ENCODE measurements at places on chromosomes 16 and 17.

GRCh38 chr17:82468692-82469091 is 10.2 kb downstream of the NARF start:
- no peak for DNase-seq

- no peak for DNase-seq
Observed at GRCh38 chr17:61477204-61477834, 25.1 kb downstream of the TBX4 start.

GRCh38 chr17:82536512-82537201 is 17.1 kb downstream of the FOXK2 start:
- no peak for DNase-seq

GRCh38 chr16:333406-334094 is 19.0 kb downstream of the AXIN1 start:
- no peak for DNase-seq

- DNase-seq: no peak
Observed at GRCh38 chr16:4673387-4674046, 19.8 kb upstream of the NUDT16L1 start.

- no peak for DNase-seq
Observed at GRCh38 chr17:15649861-15650421, 30.4 kb upstream of the FBXW10B start.

- no peak for DNase-seq
Observed at GRCh38 chr16:56408379-56409098, 16.8 kb downstream of the AMFR start.

DNA sequence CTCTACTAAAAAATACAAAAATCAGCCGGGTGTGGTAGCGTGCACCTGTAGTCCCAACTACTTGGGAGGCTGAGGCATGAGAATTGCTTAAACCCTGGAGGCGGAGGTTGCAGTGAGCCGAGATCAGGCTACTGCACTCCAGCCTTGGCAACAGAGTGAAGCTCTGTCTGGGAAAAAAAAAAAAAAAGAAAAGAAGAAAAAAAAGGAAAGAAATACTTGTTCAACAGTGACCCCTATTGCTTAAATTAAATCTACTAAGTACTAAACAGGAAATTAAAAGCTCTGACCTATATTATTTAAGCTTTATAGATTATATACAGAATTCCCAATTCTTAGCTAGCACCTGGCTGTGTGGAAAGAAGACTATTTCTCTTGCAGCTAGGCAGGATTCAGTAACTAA is 48.9 kb downstream of the FBXL20 start:
- no peak for DNase-seq

DNA sequence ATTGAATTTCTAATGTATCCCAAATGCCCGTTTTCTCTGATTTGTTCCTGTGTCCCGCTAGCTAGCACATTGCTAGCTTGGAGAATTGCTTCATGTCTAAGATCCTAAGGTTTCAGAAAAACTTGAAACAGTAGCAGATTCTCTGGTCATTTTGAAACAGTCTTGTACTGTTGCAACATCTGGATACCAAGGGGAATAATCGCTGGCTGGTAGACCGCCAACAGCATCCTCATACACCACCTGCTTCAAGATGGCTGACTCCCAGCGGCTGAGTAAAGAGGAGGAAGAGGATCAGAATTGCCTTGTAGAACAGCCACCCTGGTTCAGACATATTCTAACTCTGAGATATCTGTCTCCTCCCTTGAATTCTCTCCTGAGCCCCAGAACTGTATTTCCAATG is 226.7 kb upstream of the ELAC2 start:
- DNase-seq: no peak
